GM18507 (cell line): ENCODE measurements at places on chromosomes 5 and 9.

DNA sequence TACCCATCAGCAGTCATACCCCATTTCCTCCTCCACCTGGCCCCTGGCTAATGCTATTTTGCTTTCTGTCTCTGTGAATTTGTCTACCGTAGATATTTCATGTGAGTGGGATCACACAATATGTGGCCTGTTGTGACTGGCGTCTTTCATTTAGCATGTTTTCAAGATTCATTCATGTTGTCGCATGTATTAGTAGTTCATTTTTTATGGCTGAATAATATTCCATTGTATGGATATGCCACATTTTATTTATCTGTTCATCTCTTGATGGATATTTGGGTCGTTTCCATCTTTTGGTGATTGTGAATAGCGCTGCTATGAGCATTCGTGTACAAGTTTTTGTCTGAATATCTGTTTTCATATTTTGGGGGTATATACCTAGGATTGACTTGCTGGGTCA, 33.9 kb downstream of the PSD2 start:
- no peak for DNase-seq

GRCh38 chr9:125794708-125795107, 47.5 kb downstream of the PBX3 start:
- no peak for DNase-seq

DNA sequence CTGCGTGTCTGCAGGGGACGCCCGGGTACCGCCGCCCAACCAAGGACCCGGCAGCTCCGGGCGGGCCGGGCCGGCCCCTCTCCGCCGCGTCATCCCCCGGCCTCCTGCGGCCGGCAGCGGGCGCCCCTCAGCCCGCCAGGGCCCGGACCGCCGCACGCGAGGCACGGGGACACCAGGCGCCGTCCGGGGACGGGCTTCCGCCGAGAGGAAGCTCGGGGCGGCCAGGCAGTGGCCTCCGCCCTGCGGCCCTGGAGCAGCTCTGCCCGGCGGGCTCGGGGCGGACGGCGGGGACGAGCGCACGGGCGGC, 373 bp downstream of the FBXW5 start:
- DNase-seq = no peak

GRCh38 chr9:71924576-71924975, 13.1 kb downstream of the C9orf85 start:
- no peak for DNase-seq

GRCh38 chr9:27851858-27852257, 278.6 kb upstream of the C9orf72 start:
- DNase-seq = no peak

- no peak for DNase-seq
Observed at GRCh38 chr5:14913096-14913495, 41.5 kb upstream of the ANKH start.

DNA sequence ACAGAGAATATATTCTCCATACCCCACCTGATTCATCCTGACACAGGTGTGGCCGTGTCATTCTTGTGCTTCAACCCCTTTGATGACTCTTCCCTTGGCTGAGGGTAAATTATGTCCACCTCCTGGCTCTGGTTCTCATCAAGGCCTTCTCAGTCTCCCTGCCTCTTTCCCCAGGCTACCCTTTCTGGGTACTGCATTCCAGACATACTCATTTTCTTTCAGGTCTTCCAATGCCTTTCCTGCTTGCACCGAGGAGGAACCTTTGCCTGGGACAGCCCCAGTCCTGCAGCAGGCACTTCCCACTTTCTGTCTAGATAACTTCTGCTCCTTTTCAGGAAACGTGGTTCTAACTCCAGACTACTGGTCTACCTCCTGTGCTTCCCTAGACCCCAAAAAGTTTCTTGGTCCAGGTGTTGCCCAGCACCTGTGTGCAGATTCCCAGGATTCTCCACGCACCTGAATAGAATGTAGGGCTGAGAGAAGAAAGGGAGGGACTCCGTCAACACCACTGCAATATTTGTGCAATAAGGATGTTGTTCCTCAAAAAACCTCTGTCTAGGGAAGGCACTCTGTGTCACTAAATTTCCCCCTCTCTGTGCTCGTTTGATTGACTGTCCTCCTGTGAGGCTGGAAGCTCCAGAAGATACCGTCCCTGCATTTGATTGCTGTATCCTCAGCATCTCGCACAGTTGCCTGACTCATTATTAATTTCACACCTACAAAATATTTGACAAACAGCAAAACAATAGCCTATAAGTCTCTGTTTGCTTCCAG, 255.4 kb upstream of the NFIL3 start:
- DNase-seq = no peak

DNA sequence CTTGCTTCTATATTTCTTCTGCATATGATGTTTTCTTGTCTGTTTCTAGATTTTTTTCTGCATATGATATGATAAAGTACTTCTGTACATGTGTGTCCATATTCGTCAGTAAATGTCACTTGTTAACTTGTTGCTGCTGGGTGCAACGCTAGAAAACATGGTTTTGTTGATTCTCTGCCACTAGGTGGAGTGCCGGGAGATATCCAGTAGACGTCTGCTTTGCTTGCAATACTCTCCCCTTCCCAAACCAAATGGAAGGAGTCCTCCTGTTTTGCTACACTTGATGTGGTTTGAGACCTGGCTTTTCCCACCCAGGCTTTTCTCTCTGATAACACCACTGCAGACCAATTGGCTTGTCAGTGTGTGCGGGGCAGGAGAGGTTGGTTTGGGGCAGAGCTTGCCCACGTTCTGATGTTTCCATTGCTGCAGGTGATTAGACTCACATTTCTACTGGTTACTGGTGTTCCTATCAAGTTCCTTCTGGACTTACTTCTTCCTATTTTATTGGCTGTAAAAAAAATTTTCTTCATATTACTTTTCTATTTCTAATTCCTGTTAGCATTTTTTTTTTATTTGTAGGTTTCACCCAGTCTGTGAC, 900.0 kb upstream of the CDH10 start:
- DNase-seq = no peak

DNA sequence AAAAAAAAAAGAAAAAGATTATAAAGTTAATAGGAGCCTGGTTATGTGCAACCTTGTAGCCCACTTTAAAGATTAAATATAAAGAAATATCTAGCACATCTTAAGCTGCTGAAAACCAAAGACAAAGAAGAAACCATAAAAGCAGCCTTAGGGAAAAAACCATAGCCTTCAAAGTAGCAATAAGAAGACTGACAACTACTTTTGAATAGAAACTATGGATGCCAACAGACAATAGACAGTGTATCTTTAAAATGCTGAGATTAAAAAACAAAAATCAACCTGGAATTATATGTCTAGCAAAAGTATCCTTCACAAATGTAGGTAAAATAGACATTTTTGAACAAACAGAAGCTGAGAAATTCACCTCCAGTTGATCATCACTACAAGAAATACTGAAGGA, 3.4 kb upstream of the KIF12 start:
- DNase-seq = no peak

- no peak for DNase-seq
Observed at GRCh38 chr9:131677049-131677443, 62.8 kb downstream of the RAPGEF1 start.

DNA sequence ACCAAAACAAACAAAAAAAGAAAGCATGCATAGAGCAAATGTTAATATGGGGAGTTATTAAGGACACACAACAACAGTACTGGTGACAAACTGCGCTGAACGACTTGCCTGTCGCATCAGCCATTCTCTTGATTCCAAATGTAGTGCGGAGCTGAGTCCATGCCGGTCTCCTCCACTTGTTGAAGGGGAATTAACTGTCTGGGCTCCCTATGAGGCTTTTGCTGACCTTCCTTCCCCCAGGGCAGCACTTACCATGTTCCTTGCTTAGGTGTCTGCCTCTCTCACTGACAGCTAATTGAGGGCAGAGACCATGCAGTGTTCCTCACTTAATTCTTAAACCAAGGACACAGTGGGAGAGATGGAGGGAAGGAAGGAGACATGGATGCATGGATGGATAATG, 40.8 kb upstream of the FAT2 start:
- DNase-seq = no peak

DNA sequence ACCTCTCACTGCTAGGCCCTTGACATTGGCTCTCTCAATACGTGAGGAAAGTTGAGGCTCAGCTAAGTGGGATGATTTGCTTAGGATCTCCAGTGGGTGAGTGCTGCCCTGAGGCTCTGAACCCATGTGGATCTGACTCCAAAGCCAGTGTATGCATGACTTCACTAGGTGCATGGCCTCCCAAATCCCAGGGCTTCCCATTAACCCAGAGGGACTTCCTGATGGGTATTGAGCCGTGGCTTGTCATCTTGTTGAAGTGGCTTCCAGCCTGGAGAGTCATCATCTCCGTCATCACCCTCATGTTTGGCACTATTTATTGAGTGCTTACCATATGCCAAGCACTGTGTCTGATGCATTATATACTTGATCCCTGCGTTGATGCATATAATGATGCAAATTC, 37.3 kb upstream of the TEX48 start:
- DNase-seq = no peak
